GM12892 (cell line): ENCODE measurements at places on chromosomes 12 and 14.

- no peak for DNase-seq
Observed at GRCh38 chr14:94368243-94368590, 20.2 kb downstream of the SERPINA1 start.

DNA sequence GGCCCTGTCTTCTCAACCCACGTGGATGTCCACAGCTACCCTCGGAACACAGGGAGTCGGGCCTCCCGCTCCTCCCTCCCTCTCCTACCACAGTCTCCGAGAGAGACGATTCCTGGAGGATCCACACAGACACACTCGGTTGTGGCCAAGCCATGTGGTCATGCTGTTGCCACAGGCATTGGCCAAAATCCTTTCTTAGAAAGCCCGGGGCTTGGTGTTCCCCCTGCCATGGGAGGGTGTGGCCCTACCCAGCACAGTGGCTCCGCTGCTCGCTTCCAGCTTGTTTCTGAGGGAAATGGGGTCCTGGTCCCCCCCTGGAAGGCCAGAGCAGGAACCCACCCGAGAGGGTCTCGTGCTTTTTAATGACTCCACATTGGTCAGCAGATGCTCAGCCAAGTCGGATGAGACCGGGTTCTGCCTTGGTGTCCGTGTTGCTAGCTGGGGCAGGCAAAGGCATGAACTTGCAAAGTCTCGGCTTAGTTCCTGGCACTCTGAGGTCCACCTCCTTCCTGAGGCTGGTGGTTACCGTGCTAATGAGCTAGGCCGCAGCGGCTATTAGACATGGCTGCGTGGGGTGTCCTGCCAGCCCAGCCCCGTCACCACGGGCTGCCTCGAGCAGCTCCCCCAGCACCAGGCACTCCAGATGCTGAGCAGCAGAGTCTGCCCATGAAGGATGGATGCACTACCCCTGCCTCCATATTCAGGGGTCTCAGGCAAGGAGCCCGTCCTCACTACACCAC is 46.8 kb upstream of the MEG3 start:
- DNase-seq: no peak

GRCh38 chr14:44730860-44731259 is 223.8 kb upstream of the FSCB start:
- DNase-seq: no peak

GRCh38 chr14:103542605-103543088 is 13.7 kb downstream of the TRMT61A start:
- no peak for DNase-seq

DNA sequence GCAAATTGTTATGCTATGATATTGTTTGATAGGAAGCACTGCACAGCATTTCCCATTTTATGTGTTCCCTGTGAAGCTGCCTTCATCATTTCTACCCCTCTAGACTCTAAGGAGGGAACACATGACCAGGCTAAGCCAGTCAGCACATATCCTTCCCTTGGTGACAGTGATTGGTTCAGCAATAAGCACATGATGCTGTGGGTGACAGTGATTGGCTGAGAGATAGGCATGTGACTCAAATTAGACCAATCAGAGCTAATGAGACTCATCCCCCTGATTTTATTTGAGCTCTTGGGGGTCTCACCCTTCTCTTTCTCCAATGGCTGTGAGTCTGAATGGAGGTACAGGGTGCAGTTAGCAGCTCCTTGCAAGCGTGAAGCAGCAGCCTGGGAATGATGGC is 195.2 kb downstream of the NUAK1 start:
- no peak for DNase-seq

DNA sequence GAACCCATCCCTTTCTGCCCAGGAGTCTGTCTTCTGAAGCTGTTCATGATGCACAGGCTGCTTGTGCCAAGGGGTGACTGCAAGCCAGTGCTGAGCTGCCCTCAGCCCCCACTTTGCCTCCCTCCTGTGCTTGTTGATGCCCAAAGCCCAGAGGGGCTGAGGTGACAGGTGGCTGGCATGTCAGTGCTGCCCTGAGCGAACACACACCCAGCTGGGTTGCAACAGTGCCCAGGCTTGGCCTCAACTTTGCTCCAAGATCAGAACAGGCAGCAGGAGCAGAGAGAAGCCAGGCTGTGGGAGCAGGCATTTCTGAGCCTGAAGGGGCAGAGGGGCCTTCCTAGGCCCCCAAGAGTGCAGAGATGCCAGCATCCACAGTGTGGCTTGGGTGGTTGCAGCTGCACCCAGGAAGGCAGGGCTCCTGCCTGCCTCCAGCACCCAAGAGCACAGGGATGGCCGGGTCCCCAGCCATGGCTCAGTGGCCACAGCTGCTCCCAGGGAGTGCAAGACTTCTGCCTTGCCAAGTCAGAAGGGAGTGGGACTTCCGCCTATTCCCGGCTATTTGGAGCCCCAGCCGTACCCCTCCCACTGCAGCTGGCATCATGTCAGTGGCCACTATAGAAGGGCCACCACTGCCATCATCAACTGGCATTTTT is 83.1 kb downstream of the SLC16A7 start:
- DNase-seq: no peak
